ENCODE measurements at places on chromosomes 7 and 10.

DNA sequence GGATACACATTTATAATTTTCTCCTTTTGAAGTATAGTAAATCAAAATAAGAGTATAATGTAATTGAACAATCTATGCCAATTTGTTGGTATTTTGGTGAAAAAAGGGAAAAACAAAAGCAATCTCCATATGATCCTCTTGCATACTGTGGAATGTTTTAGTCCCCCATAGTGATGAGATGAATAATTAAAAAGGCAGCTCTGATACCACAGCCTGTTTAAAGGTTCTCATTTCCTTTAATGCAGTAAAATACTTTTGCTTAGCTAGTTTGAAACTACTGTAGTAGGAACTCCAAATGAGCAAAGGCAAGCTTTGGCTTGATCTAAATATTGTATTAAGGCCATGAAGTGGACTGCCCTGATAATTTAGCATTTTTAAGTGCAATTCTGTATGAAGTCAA, 77.6 kb downstream of the VTI1A start:
- DNase-seq: no peak

DNA sequence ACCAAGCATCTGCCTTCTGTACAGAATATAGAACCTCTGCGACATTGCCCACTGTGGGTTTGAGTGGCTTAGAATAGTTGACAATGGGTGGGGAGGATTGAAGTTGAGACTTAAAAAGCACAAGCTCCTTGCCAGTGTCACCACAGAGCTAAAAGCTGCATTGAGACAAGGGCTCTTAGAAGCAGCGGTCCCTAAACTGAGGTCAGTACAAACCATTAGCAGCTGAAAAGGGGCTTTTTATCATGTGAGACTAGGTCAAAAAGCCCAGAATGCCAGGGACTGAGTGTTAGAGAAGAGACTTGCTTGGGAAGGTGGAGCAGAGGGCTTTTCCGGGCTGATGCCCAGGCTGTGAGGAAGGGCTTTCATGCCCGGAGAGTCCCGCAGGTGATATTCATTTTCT, 91.3 kb downstream of the POU6F2 start:
- no peak for DNase-seq

DNA sequence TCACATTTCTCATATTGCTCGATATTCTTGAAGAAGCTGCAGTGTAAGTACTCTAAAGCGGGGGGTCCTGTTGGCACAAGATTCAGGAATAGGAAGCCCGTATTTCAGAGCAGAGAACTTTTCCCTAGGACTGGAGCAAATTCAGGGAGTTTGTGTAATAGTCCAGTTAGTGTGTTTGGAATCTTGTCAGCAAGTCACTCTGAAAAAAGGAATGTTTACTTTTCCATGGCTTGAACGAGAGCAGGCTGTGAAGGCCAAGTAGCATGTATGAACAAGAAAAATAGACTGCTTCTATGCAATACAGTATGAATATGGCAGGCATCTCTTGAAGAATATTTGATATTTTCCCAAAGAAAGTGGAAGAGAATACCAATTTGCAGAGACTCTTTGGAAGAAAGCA, 39.8 kb downstream of the CDC123 start:
- DNase-seq: no peak

DNA sequence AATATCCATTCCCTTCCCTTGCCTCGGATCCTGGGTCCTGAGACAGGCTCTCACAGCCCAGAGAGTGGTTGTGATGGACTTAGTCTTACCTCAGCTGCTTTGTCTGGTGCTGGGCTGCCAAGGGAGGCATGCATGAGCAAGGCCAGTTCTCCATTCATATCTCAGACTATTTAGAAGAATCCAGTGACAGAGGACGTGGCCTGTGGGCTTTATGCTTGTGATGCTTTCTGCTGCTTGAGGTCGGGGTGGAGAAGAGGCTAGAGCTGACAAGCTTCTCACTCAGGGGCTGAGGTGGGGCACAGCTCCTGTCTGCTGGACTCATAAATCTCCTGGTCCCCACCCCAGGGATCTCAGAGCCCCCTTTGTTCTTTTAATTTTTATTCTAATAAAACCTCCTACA, 66.8 kb downstream of the DNAJC12 start:
- no peak for DNase-seq

- DNase-seq: no peak
Measured at GRCh38 chr10:130790339-130790738, 521.2 kb downstream of the TCERG1L start.

DNA sequence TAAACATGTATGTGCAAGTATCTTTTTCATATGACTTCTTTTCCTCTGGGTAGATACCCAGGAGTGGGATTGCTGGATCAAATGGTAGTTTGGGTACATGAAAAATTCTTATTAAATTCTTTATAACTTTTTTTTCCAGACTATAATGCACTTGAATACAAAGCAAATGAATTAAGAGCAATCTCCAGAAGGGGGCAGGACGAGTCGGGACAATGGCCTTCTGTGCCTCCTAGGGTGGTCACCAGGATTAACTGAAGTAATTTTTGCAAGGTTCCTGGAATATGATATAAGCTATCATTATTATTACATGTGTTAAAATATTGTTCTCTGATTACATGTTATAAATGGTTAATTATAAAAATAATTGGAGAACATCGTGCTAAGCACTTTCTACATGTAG, 127.2 kb downstream of the PPP1R17 start:
- no peak for DNase-seq

DNA sequence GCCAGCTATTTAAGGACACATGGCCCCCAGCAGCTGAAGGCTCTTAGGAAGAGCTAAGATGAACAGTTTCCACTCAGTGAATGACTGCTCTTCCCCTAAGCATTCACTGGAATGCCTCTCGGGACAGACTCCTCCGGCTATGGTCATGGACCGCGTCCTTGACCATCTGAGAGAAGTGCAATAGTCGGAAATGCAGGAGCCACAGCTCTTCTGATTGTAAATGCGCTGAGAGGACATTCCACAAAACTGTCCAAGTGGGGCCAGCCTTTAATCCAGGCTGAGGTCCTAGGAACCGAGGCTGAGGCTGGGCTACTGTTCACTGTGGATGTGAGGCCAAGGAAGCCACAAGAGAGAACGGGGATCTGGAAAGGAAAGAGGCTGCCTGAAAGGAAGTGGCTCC, 162.0 kb upstream of the TMEM72 start:
- no peak for DNase-seq

GRCh38 chr10:132374176-132374575, 22.8 kb upstream of the PWWP2B start:
- DNase-seq: no peak

DNA sequence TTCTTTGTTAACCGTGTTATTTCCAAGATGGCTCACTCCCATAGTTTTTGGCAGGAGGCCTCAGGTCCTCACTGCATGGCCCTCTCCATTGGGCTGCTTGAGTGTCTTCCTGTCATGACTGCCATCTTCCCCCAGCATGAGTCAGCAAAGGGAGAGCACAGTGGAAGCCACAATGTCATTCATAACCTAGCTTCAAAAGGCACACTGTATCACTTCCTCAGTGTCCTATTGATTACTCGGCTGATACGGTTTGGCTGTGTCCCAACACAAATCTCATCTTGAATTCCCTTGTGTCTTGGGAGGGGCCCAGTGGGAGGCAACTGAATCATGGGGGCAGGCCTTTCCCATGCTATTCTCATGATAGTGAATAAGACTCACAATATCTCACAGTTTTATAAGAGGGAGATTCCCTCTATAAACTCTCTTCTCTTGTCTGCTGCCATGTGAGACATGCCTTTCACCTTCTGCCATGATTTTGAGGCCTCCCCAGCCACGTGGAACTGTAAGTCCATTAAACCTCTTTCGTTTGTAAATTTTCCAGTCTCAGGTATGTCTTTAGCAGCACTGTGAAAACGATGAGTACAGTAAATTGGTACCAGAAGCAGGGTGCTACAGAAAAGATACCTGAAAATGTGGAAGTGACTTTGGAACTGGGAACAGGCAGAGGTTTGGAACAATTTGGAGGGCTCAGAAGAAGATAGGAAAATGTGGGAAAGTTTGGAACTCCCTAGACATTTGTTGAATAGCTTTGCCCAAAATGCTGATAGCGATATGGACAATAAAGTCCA, 106.5 kb downstream of the PRLHR start:
- no peak for DNase-seq

- DNase-seq: no peak
Measured at GRCh38 chr10:79053481-79054202, 15.1 kb upstream of the ZMIZ1 start.
